ENCODE measurements at places on chromosomes 6 and 20.
A peak's percentile ranks its signal among the peaks of the same experiment; 100 is the strongest.

DNA sequence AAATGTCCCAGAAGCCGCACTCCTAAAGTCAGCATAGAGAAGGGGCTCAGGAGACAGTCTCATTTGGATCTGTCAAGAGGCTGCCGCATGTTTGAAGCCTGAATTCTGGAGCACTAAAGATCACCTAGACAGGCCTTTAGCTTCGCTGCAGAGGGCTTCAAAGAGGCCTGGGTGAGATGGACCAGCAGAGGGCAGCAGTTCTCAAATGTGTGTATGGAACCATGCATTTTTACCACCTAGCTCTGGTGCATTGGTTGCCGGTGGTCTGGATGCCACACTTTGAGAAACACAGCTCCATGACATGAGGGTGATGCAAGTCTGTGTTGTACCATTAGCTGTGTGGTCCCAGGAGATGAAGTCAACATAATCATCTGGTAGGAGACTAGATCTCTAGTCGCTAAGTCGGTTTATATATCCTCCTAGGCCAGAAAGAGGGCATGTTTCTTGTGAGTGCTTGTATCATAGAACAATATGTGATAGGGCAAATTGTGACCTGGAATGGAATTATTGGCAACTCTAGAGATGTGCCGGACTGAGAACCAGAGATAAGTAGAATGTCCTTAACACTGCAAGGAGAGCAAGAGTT, 64.8 kb downstream of the KIAA0319 start:
- DNase-seq = no peak

DNA sequence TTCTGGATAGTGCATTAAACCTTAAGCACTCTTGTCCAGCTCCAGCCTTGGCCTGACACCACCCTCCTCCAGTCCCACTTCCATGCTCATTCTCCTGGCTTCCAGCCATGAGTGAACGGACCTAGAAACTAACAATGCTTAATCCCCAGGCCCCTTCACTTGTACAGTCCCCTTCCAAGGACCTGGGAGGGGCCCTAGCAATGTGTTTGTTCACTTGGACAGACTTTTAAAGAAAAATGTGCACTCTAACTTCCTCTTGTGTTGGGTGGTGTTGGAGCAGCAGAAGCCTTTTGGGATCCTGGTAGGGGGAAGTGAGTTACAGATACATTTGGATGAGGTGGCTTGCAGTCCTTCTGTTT, 48.9 kb upstream of the CCN6 start:
- DNase-seq = no peak

- DNase-seq = no peak
These were observed 82.7 kb upstream of the CNR1 start for GRCh38 chr6:88248709-88249321.

DNA sequence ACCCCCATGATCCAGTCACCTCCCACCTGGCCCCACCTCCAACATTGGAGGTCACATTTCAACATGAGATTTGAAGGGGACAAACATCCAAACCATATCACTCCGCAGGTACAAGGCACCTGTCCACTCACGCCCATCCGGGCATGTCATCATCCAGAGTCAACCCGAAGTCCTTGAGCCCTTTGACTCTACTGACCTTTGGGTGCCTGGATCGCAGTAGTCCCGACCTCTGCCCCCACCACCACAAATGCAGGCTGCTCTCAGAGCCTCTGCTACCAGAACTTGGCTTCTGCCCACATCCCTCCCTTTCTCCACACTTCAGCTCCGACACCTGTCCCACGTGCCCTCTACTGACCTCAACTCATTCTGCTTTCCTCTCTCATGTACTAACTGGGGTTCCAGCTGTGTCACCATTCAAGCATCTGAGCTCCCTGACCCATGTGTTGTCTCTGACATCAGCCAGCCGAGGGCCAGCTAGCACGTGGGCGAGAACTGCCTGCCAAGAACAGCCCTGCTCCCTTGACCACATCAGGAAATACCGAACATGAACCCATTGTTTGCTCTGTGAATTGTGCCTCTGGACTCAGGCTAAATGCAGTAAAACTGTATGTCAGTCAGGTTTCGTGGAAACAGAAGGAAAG, 498.3 kb upstream of the SULF2 start:
- DNase-seq = peak; percentile 85

- DNase-seq = no peak
These were observed 6.8 kb upstream of the TULP1 start for GRCh38 chr6:35519313-35520015.
